CD4-positive, alpha-beta T cell treated with Interleukin-17A for 1 hour (primary cell): ENCODE measurements at places on chromosomes 1 and 21.

GRCh38 chr1:97457446-97458089, 463.3 kb downstream of the DPYD start:
- no peak for DNase-seq

- DNase-seq, result no peak
These were observed 1.5 kb downstream of the GPX7 start for GRCh38 chr1:52603630-52604029.

GRCh38 chr1:204670152-204670927, 15.2 kb downstream of the LRRN2 start:
- DNase-seq, result no peak

GRCh38 chr1:18112611-18113010, 5.0 kb downstream of the IGSF21 start:
- DNase-seq, result no peak

GRCh38 chr1:9590945-9591668, 2.4 kb downstream of the TMEM201 start:
- DNase-seq, result no peak

GRCh38 chr1:222420633-222421032, 127.3 kb downstream of the HHIPL2 start:
- DNase-seq, result peak; percentile 67

DNA sequence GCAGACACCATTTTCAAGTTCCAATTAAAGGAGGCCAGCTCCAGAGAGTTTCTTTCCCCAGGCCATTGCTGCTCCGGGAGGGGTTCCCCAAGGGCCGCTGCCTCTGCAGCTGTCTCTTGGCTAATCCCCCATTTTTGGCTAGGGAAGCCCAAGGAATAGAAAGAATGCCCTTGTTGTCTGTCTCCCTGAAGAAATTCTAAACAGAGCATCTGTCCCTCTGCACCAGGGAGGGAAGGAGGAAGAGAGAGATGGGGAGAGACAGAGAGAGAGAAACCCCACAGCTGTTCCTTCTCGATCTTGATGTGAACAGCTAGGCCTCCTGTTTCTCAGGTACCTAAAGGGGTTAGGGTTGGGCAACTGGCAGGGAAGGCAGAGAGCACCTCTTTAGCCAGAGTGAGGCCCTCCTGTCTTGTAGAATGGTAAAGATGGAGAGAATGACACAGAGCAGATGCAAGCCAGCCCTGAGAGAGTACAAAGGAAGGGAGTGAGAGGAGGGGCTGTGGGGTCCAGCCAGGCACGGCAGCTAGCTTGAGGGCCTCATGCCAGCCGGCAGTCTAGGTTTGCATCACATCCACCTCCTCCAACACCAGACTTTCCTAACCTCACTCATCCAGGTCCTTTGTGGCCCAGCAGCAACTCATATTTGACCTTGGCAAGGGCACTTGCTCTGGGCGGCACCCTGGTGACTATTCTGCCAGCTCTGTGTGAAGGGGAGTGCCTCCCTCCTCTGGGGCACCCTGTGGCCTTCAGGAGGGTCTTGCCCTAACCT, 13.1 kb downstream of the OPTC start:
- DNase-seq, result no peak

GRCh38 chr1:111825217-111825616, 69.5 kb downstream of the DDX20 start:
- DNase-seq, result no peak

- no peak for DNase-seq
These were observed 42.3 kb upstream of the CCDC190 start for GRCh38 chr1:162903246-162903645.

DNA sequence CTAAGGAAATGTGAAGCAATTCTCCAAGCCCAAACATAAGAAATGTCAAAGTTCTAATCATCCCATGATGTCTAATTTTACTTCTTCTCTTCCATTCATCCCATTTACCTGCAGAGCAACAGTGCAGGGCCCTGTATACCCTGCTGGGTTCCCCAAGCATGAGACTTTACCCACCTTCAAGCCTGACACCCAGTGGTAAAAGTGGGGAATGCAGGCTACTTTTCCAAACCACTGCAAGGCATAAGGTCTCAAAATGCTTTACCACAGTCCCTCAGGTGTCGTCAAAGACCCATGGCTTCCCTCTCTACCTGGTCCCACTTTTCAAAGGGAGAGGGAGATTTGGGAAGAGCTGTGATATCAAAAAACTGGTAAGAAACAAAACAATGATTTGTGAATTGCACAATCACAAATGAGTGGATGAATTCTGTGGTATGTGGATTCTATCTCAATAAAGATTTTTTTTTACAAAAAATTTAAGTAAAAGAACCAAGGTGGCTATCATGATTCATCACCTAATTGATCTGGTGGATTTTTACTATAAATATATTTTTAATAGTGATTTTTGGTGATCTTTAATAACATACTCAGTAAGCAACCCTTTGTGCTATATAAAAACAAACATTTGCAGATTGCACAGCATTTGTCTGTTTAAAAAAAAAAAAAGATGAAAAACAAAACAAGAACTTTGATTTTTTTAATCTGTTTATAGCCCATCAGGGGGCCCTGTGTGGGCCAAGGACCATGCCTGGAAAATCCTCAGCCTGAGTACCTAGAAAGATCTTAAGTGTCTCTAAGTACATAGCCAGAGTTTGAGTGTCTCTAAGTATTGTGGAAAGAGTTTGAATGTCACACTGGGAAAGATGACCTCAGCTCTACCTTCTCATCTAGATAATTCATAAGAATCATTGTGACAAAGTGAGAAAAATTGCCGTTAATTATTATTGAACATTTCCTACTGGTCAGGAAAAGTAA, 73.1 kb upstream of the GJB5 start:
- peak; percentile 40 for DNase-seq

GRCh38 chr21:45430521-45431501, 25.8 kb downstream of the COL18A1 start:
- no peak for DNase-seq

DNA sequence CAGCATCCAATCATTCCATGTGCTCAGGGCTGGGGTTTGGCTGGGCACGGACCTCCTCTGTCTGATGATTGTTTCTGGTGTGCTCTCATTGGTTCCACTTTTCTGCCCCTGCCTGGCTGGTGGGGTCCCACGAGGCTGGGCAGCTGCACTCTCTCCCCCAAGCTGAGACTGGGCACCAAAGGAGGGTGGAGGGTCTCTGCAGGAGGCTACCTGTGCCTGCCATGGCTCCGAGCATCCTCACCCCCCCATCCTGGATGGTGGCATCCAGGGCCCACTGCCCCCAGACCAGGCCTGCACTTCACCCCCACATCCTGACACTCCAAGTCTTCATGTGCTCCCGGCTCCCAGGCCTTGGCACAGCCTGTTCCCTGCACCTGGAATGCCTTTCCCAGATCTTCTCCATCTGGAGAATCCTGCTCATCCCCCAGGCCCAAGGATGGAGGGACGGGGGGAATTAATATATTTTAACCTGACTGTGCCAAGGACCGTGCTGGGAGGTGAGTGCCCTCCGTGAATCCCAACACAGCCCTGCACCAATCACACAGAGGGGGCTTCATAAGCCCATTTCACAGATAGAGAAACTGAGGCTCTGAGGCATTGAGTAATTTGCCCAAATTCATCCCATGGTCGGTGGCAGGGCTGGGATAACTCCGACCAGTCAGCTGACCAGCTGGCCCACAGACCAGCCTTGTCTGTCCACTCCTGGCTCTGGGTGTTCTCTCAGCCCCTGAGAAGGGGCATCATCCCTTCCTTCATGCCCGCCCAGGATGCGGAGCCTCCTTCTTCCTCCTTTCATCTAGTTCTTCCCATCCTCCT, 403.4 kb downstream of the MATN1 start:
- DNase-seq, result no peak

GRCh38 chr1:219294251-219294650, 120.6 kb downstream of the LYPLAL1 start:
- no peak for DNase-seq

- DNase-seq, result no peak
These were observed 12.9 kb downstream of the OR2T6 start for GRCh38 chr1:248388426-248388825.

- no peak for DNase-seq
These were observed at the start of gene DMRTA2 for GRCh38 chr1:50422946-50423669. Gene DMRTA2, minus strand, starts transcription at chr1:50423443. Its CDS starts 1,907 bp downstream, at chr1:50421536.
